Stimulated activated CD4-positive, alpha-beta T cell treated with anti-CD3 and anti-CD28 coated beads, Interleukin-15, amount 100 ng/mL, for 1 hour (primary cell): ENCODE measurements at places on chromosomes 4 and X.
A peak's percentile ranks its signal among the peaks of the same experiment; 100 is the strongest.

- no peak for DNase-seq
These were observed 5.9 kb downstream of the CCDC120 start for GRCh38 chrX:49064735-49065134.

DNA sequence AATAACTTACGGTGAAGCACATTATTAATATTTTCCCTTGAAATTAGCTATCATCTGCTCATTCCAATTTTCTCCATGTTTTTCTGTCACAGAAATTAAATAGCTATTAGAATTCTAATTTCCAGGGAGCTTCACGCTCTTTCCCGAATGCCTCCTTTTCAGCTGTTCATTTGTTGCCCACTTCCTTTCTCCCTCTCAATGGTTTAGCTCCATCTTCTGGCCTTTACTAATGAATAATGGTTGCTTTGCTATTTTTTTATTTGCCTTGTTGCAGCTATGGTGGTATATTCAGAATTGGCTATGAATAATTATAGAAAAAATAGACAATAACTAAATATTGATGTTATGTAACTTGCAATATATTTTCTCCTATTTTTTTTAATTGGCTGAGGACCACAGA is 70.5 kb downstream of the GRIA2 start:
- DNase-seq: no peak

DNA sequence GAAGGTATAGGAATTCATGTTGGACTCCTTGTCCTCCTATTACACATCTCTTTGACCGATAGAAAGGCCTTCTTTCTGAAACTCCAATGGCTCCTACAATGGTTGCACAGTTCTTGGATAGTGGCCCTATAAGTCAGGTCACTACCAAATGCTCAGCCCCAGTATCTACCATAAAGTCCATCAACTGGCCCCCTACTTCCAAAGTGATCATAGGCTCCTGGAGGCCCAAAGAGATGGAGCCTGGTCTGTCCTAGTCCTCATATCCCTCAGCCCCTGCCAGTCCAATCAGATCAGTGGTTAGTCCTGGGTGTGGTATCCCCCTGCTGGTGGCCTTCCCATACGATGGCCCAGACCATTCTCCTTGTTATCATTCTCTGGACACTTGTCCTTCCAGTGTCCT is 30.3 kb downstream of the SULT1E1 start:
- DNase-seq: no peak

DNA sequence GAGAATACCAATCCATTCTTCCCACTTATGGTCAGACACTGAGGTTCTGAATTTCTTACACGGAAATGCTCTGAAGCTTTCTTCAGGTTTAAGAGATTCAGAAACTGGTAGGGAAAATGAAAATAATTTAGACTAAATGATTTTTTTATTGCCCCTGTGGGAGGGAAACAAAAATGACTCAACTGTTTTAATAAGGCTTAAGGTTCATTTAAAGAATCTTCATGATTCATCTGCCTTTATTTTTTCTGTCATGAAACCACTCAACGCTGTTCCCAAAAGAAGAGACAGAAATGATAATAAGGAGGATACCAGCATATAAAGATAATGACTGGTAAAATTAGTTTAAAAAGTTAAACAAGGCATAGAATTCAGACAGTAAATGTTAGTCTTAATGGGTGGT is 39.3 kb upstream of the FAM47B start:
- no peak for DNase-seq

DNA sequence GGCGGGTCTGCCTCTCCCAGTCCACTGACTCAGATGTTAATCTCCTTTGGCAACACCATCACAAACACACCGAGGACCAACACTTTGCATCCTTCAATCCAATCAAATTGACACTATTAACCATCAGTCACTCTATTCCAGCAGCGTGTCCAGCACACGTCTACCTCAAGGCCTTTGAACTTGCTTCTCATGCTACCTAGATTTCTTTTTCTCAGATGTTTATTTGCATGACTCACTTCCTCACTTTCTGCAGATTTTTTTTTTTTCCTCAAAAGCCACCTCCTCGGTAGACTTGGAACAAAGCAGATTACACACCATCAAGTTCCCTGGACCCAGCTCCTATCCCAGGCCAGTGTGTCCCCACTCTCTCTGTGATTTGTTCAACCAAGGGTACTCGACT is 49.5 kb downstream of the SUPT20HL2 start:
- DNase-seq: no peak

DNA sequence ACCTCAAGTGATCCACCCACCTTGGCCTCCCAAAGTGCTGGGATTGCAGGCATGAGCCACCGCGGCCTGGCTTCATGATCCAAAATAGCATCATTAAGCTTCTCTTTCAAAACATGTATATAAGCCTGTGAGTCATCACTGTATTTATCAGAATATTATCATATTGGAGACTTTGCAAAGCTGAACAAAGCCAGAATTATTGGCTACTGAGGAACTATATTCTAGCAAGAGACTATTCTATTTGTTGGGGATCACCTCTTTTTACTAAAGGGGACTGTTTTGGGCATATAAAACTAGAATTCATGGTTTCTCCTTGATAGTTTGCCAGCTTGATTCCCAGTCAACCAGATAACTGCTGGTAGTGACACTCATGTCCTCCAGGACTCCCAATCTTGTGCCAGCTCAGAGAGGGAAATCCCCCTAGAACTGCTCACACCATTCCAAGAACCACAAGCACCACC is 40.1 kb downstream of the TET2 start:
- no peak for DNase-seq

DNA sequence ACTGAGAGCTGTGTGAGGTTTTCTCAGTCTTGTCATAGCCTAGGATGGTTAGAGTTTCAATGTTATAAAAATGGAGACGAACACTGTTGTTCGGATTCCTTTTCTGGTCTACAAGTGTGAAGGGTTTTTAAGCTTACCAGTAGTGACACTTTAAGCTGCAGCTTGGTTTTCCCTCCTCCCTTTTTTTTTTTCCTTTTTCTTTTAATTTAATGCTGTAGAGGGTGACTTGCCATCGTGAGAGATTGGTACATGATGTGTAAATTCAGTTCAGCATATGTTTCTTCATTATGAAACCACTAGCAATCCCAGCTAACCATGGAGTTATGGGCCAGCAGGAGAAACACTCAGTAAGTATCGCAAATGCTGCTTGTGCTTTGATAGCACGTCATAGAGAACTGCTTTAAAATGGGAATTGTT is 165.0 kb downstream of the RAPGEF2 start:
- no peak for DNase-seq

DNA sequence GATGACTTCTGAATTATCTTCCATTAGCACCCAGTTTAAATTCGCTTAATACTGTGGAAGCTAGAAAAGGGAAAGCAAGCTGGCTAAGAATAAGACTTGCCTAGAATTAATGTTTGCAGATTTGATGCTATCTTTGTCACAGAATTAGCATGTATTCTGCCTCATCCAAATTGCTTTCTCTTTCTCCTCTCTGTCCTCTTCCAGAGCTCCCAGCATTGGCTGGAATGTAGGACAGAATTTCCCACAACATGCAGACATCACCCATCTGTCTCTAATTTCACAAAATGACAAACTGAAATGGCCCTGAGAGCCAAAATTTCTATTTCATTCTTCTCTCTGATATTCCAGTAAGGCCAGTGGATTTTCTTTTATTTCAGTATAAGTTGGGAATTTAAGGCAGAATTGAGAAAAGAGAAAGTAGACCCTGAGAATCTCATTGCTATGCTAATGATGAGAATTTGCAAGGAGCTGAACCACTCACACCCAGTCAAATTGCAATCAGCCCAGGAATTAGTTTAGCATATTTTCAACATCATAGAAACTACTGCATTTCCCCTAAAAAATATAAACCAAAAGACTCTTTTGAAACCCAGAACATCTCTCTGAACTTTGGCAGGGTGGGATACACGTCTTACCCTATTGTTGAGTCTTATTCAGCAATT is 188.8 kb downstream of the RCHY1 start:
- no peak for DNase-seq

GRCh38 chr4:67459164-67459563 is 86.1 kb downstream of the CENPC start:
- no peak for DNase-seq

DNA sequence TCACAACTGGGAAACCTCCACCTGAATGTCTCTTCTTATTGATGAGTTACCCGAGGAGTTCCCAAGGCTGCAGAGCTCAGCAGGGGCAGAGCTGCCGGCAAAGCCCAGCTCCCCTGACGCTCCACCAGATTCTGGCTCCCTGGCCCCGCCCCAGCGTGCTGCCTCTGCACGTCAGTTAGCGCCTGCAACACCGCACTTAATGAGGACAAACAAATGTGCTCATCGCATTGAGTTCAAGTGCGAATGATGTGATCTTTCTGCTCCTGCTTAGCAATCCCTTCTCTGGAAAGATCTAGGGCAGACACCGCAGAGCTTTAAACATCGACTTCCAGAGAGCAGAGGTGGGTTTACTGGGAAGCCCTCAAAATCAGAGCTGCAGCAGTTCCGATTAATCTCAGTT is 55.5 kb upstream of the FBXW7 start:
- no peak for DNase-seq

- DNase-seq: no peak
These were observed 182.9 kb downstream of the C4orf33 start for GRCh38 chr4:129278868-129279267.

DNA sequence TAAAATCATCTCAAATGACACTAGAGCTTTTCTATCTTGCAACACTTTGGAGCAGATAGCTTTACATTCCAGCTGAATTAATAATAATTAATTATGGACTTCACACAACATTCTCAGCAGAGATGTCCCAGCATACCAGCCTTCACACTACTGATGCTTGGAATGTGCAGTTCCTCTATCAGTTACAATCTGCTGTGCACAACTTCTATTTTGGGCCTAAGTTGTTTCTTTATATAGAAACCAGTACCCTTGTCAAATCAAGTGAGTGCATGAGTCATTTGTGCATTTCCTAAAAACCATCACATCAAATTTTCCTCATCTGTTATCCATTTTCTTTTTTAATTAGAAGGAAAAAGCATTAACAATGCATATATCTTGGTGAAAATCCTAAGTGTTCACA is 8.8 kb upstream of the RASL11B start:
- no peak for DNase-seq

DNA sequence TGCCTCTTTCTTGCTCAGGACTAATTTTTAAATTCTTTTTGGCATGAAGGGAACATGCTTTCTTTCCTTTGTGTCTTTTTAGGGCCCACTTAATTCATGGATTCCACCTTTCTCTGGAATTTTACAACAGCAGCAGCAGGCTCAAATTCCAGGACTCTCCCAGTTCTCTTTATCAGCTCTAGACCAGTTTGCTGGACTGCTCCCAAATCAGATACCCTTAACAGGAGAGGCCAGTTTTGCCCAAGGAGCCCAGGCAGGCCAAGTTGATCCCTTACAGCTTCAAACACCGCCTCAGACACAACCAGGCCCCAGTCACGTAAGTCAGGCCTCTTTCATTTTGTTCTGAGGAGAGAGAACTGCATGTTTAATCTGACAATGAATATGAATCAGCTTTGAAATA is 2.3 kb downstream of the ODAM start:
- no peak for DNase-seq

GRCh38 chr4:74531963-74532794 is 87.2 kb downstream of the AREG start:
- no peak for DNase-seq

DNA sequence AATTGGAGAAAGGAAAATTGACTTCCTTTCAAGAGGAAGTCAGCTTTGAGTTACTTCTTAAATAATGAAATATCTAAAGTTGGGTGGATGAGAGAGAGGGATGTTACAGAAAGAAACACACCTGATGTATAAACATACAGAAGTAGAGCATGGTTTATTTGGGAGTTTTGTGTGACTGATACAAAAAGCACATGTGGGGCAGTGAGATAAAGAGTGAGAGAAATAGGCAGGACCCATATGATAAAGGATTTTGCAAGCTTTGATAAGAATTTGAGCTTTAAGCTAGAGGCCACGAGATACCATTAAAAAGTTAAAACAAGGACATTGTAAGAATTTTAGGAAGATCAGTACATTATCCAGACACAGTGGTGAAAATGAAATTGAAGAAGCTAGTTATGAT is 263.3 kb upstream of the GPRIN3 start:
- DNase-seq: no peak

GRCh38 chr4:90495936-90496335 is 368.7 kb downstream of the CCSER1 start:
- DNase-seq: no peak

- DNase-seq: peak; percentile 46
These were observed 636 bp upstream of the AMOT start for GRCh38 chrX:112841114-112841819.

- no peak for DNase-seq
These were observed 27.9 kb upstream of the PAPSS1 start for GRCh38 chr4:107747748-107748486.

DNA sequence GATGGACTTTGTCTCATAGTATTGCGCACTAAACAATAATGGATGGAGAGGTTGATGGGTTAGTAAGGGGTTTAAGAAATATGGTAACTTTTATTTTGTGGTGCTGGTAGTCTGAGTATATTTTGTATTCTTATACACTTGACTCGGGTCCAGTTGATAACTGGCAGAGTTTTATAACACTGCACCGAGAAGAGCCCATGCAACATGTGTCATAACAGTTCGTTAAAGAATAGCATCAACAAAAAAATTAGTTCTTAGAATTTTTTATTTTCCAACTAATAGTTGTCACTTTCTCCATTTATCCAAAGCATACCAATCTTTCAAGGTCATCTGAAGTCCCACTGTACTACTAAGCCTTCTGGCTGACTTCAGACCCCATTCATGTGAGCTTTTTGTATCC is 175.1 kb downstream of the SOWAHB start:
- no peak for DNase-seq

- DNase-seq: no peak
These were observed 3.1 kb upstream of the SOX3 start for GRCh38 chrX:140507982-140508305.

- no peak for DNase-seq
These were observed 164.0 kb upstream of the MBNL3 start for GRCh38 chrX:132652871-132653270.

GRCh38 chr4:161279095-161279494 is 884.7 kb downstream of the FSTL5 start:
- no peak for DNase-seq

DNA sequence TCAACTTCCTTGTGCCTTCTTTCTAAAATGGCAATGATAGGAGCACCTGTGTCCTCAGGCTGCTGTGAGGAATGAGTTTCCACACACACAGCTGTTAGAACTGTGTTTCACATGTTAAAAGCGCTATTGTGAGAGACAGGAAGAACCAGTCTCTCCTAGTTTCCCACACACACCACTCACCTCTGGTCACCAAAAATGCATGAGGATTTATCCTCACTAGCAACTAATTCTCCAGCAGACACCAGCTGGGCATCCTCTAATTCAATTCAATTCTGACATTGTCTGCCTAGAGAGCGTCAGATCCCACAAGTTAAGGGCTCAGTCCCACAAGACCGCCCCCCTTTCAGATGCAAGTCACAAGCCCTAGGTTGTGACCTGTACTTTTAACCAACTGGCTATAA is 29.0 kb upstream of the SLC2A9 start:
- DNase-seq: no peak
